ENCODE measurements at places on chromosomes 16 and 17. TPM values are rescaled to one million over a fixed set of nuclear protein-coding genes. Genes with fewer than 3 reads are reported as not detected.
A peak's percentile ranks its signal among the peaks of the same experiment; 100 is the strongest.

GRCh38 chr16:3952737-3953131 lies 72.2 kb upstream of the CREBBP start:
- no peak for DNase-seq

GRCh38 chr16:28558456-28558855 lies 4.7 kb downstream of the SGF29 start:
- DNase-seq, result no peak

GRCh38 chr17:66129759-66130158 lies 62.2 kb downstream of the CEP112 start:
- no peak for DNase-seq

- DNase-seq, result no peak
Measured at GRCh38 chr16:81421536-81421935, 23.1 kb upstream of the CMIP start.

- DNase-seq, result no peak
Measured at GRCh38 chr16:4744555-4745273, 10.4 kb downstream of the DNAAF8 start.

DNA sequence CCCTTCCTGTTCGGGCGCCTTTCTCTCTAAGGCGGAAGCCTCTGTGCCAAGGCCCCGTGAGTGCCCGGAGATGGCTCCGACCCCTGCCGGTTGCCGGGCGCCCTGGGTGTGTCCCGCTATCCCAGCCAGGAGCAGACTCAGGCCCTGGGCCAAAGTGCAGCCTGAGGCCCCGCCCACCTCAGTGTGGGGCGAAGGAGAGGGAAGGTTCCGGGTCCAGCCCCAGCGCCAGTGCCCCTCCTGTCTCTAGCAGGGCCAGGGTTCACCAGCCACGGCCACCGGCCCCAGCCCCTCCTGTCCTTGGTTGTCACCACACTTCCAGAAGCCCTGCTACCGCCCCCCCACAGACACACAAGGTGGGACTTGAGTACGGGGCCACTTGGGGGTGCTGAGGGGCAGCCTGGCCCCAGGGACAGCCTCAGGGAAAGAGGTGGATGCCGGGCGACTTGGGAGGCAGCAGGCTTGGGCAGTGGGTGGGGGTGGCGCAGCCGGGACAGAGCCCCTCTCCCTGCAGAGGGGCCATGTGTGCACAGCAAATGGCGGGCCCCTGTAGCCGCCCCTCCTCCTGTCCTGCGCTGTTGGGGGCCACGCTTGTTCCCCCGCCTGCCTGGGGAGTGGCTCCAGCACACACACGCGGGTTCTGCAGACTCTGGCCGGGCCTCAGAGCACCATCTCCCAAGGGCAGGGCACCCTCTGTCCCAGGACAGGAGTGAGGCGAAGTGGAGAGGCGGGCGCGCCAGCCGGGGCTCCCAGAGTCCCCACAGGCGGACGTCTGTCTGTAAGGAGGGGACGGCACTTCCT lies 6.0 kb downstream of the C1QTNF8 start:
- no peak for DNase-seq

DNA sequence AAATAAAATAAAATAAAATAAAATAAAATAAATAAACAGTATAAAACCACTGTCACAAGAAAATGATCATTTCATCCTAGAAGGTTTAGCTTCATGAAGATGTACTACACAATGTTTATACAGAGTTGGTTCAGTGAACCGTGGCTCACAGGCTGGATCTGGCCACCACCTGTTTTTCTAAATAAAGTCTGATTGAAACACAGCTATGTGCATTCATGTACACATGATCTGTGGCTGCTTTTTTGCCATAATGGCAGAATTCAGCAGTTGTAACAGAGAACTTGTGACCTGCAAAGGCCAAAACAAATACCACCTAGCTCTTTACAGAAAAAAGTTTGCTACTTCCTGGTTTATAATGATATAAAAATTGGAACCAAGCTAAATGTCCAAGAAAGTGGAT lies 12.6 kb upstream of the RPRML start:
- peak; percentile 26 for DNase-seq

- DNase-seq, result no peak
Measured at GRCh38 chr16:49194537-49195236, 87.0 kb downstream of the CBLN1 start.

DNA sequence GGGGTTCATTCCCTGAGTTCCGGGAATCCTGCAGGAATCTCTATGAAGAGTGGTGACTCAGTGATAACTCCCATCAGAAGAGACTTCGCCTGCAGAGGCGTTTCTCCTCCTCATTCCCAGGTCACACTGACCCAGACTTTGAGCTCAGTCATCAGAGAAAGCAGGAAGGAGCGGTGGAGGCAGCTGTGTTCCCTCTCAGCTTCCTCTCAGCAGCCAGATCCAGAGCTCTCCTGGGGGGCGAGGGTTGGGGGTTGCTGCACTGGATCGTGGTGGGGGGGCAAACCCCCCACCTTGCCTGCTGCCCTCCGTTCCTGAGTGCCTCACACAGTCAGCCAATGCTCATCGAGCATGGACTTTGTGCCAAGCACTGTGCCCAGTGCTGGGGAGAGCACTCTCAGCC lies 271.2 kb downstream of the CBLN1 start:
- DNase-seq, result no peak

- DNase-seq, result no peak
Measured at GRCh38 chr16:66551788-66552285, 539 bp upstream of the CKLF start.

DNA sequence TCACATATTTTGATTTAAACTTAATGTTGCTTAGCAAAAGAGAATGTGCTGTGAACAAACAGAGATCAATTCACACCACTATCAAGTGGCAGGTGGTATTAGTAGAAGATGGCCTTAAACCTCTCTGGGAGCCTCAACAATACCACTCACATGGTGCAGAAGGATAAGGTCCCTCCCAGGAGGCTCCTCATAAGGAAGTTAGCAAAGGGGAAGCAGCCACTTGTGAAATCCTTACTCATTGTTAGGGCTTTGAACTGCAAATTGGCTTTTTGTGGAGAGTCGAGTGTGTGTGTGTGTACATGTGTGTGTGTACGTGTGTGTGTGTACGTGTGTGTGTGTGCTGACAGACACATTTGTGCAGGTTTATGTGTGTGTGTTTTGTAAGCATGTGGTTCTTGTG lies 48.9 kb upstream of the ASIC2 start:
- DNase-seq, result no peak

GRCh38 chr16:90078579-90078895 lies 1.4 kb upstream of the PRDM7 start:
- no peak for DNase-seq

DNA sequence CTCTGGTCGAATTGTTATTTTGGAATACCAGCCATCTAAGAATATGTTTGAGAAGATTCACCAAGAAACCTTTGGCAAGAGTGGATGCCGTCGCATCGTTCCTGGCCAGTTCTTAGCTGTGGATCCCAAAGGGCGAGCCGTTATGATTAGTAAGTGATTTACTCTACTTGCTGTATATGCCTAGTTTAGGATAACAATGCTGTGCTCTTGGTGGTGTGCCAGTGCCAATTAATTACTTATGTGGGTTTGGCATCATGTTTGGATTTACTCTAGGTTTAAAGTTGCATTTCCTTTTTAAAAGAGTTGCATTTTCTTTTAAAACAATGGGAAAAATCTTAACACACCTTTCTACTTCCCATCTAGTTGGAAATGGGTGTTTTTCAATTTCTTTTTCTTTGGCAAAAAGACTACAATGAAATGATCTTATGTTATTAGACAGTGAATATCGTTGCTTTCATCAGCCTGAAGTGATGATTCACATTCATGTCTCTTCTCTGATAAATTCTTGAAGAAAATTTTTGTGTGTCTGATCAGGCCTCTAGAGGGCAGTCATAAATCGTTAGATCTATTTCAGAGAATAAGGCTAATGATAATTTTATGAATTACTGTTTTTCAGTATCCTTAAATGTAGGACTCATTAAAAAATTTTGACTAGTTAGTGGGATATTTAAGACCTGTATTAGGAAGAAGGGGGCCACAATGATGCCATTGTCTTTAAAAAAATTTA lies 5.6 kb downstream of the SF3B3 start:
- no peak for DNase-seq

GRCh38 chr17:28901866-28902818 lies 737 bp downstream of the DHRS13 start:
- no peak for DNase-seq

DNA sequence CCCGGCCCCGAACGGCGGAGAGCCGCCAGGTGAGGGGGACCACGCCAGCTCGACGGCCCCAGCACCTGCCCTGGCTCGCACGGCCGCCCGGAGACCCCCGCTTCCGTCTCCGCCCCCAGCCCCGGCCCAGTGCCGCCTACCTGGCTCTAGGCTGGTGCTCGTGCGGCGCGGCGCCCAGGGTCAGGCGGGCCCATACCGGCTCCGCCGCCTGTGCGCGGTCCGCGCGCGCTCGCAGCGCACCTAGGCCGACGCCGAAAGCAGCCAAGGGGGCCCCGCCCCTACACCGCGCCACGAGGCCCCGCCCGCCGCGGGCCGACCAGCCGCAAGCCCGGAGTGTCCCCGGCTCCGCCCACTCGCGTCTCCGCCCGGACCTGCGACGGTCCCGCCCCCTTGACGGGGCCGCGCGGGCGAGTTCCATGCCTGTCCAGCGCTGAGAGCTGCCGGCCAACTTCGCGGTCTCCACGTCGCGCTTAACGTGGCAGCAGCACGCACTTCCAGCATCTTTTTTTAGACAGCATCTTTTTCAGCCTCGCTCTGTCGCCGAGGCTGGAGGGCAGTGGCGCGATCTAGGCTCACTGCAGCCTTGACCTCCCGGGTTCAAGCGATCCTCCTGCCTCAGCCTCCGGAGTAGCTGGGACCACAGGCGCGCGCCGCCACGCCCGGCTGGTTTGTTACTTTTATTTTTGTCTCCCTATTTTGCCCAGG lies at the start of gene SLC25A39:
Gene SLC25A39, minus strand, starts transcription at position 253 of the 705 bp plus-strand sequence. CDS start 1,261 bp downstream, outside the sequence.
- peak; percentile 93 for DNase-seq

DNA sequence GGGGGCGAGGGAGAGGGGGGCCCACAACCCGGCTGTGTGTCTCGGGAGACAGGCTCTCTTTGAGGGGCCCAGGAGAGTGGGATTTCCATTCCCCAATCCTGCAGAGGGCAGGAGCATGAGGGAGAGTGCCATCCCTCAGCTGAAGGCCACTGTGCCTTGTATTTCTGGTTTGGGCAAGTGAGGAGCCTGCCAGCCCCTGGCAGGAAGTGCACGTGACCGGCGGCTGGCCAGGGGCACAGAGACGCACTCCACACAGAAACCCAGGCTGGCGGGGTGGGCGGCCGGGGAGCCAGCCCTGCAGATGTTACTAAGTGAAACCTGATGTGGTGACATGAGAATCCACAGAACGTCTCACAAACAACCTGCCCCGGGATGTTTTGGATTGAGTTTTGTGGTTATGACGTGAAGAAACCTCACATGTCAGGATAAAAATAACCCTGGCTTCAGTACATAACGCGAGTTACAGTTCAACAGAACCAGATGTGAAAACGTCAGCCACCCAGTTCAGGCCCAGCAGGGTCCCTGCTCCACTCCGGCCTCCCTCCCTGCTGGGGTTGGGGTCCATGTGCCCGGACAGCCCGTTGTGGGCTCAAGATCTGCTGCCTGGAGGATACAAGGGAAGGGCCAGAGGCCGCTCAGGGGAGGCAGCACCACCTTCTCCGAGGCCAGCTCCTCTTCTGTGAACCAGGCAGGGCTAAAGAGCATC lies 51.7 kb upstream of the MTSS2 start:
- no peak for DNase-seq

GRCh38 chr16:76376988-76377387 lies 99.8 kb downstream of the CNTNAP4 start:
- DNase-seq, result no peak

DNA sequence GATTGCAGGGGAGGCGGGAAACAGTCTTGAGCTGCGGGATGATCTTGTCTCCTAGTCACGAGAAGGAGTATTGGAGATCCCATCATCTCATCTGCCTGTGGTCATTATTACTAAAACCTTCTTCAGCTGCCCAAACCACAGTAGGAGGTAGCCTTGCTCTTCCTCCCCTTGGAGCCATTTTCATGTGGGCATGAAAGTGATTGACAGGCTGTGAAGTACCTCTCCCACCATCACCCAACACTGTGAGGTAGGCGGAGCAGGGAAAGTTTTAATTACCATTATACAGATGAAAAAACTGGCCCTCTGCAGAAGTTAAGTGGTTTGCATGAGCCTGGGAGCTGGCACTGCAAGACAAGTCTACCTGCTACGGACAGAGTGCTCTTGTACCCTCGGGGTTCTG lies 237.3 kb downstream of the MSI2 start:
- DNase-seq, result no peak

DNA sequence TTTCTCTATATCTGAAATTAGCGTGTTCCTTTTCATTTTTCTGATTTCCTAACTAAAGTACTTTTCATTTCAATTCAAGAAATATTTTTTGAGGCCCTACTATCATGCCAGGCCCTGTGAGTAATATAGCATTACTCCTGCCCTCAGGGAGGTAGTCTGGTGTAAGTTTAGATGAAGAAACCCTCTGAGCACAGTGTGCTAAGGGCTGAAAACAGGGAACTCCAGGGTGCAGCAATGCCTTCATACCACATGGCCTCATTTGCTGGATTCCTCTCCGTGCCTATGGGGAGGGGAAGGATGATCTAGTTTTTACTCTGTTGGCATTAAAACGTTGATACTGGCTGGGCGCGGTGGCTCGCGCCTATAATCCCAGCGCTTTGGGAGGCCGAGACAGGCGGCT lies 4.7 kb downstream of the COQ9 start:
- no peak for DNase-seq

DNA sequence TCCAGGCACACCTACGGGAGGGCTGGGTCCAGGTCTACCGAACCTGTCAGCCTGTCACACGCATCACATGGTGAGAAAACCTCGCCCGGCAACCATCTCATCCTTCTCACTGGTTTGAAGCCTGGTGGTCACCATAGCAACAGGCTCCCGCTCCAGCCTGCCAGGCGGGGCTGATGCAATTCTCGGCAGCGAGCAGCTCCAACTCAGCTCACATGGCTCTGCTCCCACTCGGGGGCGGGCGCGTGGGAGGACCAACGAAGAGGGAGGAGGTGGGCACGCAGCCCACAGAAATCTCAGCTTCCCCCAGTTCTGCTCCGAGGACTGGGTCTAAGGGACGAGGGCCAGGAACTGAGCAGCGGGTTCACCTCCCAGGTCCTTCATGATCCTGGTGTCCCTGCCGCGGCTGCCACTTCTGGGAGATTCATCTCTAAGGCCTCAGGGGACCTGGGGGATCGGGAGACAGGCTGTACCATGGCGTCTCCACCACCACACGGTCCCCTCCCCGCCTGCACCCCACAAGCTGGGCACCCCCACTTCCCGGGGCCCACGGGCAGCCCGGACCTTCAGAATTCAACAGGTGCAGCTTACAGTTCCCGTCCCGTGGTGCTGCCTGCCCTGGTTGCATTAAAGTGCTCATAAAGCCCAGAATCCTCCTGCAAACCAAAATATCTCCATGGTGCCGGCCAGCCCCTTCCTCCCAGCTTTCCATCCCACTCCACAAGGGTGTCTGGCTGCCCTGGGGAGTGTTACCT lies 25.8 kb downstream of the ABR start:
- DNase-seq, result no peak

The QRICH2 gene
- 6.2 TPM for polyA plus RNA-seq

The KCNH6 gene
- 2.7 TPM for polyA plus RNA-seq

The IL34 gene
- 1.3 TPM for polyA plus RNA-seq

The PRDM7 gene
- polyA plus RNA-seq, result 0.53 TPM

The JMJD6 gene
- 23.2 TPM for polyA plus RNA-seq

The FSCN2 gene
- polyA plus RNA-seq, result 1.2 TPM

The C1QTNF8 gene
- polyA plus RNA-seq, result not detected

The SLC38A8 gene
- polyA plus RNA-seq, result not detected

The HAGHL gene
- polyA plus RNA-seq, result 12.1 TPM

The SPATA2L gene
- 5.2 TPM for polyA plus RNA-seq

The B3GNT9 gene
- 8.9 TPM for polyA plus RNA-seq

The ATP2C2 gene
- 0.52 TPM for polyA plus RNA-seq

The TBC1D28 gene
- not detected for polyA plus RNA-seq
